ENCODE measurements at places on chromosomes 7 and 10.

DNA sequence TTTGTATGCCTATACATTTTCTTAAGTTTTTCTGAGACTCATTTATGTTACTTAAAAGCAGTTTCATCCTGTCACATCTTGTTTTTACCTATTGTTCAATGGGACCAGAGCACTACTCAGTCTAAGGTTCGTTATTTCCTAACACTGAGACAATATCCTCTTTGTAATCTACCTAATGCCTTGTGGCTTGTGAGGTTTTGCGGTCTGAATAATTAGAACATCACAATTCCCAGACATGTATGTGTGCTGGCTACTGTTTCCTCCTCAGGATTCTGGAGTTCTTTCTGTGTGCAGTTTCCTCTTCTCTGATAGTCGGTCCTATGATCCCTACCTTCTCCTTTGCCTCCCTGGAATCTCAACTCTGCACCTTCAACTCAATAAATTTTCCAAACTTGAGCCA is 620.2 kb downstream of the ANKRD7 start:
- DNase-seq = no peak

- no peak for DNase-seq
Observed at GRCh38 chr7:65477326-65477725, 103.7 kb downstream of the ZNF92 start.

- DNase-seq = no peak
Observed at GRCh38 chr7:18693406-18693805, 197.9 kb downstream of the HDAC9 start.

- no peak for DNase-seq
Observed at GRCh38 chr7:131945957-131946544, 389.6 kb upstream of the PODXL start.

DNA sequence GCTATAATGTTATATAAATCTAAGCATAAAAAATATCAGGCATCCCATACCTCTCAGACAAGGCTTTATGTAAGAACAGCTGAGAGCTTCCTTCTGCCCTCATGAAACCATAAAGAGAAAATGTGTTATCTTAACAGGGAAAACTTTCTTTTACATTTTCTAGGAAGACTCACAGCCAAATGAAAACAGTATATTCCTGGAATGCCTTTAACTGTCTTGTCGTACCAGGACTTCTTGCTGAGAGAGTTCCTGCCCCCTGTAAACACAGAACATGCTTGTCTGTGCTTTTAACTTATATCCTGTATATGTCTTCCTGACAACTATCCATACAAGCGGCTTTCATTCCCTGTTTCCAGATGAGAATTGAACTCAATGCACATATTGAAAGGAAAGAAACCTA is 64.8 kb upstream of the AHR start:
- no peak for DNase-seq

GRCh38 chr10:31509989-31510388 is 191.0 kb downstream of the ZEB1 start:
- DNase-seq = no peak

DNA sequence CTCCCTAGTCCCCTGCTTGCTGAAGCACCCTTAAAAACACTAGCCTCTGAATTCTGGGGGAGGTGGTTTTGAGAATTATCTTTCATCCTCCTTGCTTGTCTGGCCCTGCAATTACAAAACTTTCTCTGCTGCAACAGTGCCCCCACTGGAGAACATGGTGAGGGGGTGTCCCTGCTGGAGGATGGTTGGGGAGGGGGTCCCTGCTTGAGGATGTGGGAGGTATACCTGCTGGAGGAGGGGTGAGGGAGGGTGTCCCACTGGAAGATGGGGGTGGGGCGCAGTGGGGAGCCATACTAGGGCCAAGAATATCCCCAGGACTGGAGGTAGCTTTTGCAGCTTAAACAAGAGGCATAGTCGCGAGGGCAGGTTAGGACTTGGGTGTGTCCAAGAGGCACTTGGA is 3.2 kb upstream of the POLM start:
- DNase-seq = no peak

DNA sequence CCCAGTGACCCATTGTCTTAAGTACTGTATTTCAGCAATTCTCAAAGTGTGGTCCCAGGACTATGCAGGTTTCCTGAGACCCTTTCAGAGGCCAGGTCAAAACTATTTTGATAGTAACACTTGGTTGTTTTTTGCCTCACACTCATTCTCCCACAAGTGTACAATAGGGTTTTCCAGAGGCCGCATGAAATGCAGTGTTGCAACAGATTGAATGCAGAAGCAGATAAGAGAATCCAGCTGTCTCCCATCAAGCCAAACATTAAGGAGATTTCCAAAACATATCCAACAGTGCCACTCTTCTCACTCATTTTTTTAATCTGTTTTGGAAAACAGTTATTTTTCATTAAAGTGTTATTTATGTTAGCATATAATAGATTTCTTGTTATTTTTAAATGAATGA is 20.0 kb downstream of the VKORC1L1 start:
- no peak for DNase-seq

DNA sequence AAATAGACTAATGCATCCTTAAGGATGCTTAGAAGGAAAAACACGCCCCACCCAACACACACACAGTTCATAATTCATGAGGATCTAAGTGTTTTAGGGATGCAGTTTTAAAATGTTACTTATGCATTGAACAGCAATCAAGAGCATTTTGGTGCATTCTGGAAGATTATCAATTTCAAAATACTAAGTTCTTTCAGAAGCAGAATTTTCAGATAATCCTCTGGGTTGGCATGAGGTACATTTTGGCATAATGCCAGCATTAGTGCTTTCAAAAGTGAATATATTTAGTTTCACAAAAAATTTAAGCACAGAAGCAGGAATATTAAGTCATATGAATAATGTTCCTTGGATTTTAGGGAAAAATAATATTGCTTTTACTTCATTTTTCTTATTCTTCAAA is 937.1 kb downstream of the REEP3 start:
- no peak for DNase-seq

GRCh38 chr7:139482662-139483466 is 609 bp downstream of the KLRG2 start:
- no peak for DNase-seq

- no peak for DNase-seq
Observed at GRCh38 chr10:34213193-34213804, 601.8 kb downstream of the PARD3 start.

Measured in activated CD4-positive, alpha-beta T cell treated with anti-CD3 and anti-CD28 coated beads, Interleukin-2, amount 50 U/mL, for 1 hour (primary cell).